CD4-positive, alpha-beta memory T cell (primary cell): ENCODE measurements at places on chromosomes 11 and 22.

DNA sequence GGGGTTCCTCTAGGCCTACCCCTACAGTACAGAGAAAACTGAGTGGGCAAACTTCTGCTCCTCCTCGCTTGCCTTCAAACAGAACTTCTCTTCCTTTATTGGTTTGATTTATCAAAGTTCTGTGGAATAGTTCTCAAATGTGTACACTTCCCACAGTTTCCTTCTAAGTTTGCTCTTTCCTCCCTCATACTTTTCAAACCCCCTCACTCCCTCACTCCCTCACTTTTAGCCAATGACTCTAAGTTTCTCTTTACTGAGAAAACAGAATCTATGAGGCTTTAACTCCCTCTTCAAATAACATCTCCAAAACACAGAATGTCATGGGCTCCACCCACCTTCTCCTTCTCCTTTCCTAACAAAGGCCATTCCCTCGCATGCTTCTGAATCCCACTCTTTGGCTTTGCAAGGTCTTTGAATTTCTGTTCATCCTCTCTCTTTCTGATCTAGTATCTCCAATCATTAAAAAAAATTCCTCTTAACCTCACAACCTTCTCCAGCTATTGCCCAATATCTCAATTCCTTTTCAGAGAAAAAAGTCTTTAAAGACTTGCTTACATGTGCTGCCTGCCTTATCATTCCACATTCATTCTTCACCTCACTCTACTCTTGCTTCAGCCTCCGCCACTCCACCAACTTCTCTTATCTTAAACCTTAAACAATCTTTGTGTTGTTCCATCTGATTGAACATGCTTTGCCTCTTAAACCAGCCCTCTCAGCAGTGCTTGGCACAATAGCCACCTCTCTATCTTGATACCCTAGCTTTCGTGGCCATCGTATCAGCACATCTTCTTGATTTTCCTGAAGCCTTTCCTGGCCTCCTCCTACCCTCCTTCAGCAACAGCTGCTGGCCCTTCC is 57.2 kb downstream of the DDI1 start:
- no peak for DNase-seq

DNA sequence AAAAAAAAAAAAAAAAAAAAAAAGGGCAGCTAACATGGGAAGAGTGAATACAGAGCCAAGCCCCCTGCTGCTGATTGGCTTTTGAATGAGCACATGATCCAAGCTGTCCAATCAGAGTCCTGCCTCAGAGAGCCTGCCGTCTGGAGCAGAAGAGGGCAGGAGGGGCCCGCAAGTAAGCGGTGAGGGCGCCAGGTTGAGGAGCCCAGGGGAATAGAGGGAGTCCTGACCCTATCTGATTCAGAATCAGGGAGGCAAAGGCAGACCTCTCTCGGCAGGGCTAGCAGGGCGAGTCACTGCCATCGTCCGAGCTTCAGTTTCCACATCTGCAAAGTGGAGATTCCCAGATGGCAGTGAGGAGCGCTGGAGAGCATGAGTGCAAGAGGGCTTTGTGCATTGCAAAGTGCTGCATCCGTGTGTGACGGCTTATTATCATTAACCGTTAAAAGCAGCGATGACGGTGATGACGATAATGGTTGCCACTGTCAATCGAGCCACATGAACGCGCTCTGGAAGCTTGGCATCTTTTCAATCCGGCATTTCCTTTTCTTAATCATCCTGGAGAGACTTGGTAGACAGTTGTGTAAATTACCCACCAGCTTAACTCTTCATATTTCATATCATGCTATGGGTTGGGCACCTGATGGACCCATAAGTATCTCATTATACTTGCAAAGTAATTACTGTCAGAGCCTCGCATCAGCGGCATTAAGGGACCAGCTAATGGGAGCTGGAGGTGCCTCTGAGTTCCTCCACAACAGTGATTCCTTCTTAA is 68.6 kb upstream of the ATXN10 start:
- no peak for DNase-seq

GRCh38 chr11:68293708-68294107 is 18.7 kb upstream of the LRP5 start:
- DNase-seq: no peak

- no peak for DNase-seq
These were observed 344.2 kb upstream of the NCAM1 start for GRCh38 chr11:112617098-112617425.

- DNase-seq: no peak
These were observed 26.2 kb downstream of the PITPNB start for GRCh38 chr22:27892811-27893210.

- no peak for DNase-seq
These were observed 11.4 kb upstream of the CD81 start for GRCh38 chr11:2365571-2366210.

DNA sequence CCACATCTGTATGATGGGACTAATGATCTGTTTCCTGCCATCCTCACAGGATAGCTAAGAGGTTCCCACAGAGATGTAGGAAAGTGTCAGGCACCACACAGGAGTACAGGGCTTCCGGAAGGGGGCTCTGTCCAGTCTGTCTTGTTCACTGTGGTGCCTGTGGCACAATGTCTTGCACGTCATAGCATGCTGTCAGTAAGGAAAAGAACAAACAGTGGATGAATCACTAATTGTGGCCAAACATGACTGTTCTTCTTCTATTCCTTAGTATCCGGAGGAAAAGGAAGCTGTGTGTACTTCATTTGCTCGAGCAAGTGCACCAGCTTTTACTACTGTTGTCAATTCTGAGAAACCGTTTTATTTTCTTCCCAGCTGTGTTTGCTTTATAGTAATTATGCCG is 73.4 kb upstream of the YWHAH start:
- no peak for DNase-seq

- DNase-seq: no peak
These were observed 10.5 kb upstream of the MGAT3 start for GRCh38 chr22:39446239-39446721.

DNA sequence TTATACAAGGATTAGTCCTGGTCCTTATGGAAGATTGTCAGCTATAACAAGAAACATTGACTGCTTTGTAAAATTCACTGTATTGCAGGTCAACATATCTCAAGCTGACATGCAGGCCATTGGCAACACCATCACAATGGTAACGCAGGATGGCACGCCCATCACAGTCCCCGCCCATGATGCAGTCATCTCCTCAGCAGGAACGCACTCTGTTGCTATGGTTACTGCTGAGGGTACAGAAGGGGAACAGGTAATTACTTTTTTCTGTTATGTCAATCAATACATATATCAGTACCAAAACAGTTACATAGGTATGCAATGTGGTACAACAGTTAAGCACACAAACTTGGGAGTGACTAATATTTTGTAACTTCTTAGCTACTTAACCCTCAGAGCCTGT is 55.3 kb downstream of the ZNF143 start:
- DNase-seq: no peak

DNA sequence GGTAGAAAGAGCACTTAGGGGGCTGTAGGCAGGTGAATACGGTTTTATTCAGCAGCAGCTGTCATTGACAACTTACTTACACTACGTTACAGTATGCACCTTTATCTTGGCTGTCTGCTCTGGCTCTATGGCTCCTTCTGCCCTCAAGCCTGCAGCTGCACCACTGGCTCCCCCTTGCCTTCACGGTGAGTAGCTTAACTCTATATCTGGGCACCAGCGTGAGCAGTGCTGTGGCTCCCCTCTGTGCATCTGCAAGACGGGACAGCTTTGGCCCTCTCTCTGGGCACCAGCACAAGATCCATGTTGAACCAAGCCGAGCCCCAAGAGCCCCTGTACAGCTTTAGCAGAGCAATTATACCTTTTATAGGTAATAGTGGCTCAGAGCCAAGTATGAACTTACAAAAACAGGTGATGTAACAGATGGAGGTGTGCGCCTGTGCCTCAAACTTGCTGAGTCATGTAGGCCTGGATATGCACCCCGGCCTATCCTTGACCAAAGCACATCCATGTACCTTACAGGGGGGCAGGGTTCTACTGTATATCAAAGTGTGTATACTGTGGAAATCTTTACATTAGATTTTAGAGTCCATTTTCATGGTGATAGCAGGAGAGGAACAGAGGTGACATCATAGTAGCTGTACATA is 96.9 kb upstream of the CTSC start:
- DNase-seq: no peak

- DNase-seq: no peak
These were observed 419 bp downstream of the ANKRD54 start for GRCh38 chr22:37843741-37844089.

GRCh38 chr11:43833657-43834073 is 47.0 kb upstream of the ALKBH3 start:
- no peak for DNase-seq

GRCh38 chr11:126114486-126115126 is 51.9 kb upstream of the CDON start:
- no peak for DNase-seq

- DNase-seq: no peak
These were observed 131.6 kb downstream of the FBXO7 start for GRCh38 chr22:32606181-32606580.

- DNase-seq: no peak
These were observed 17.3 kb downstream of the FLI1 start for GRCh38 chr11:128711136-128711535.

DNA sequence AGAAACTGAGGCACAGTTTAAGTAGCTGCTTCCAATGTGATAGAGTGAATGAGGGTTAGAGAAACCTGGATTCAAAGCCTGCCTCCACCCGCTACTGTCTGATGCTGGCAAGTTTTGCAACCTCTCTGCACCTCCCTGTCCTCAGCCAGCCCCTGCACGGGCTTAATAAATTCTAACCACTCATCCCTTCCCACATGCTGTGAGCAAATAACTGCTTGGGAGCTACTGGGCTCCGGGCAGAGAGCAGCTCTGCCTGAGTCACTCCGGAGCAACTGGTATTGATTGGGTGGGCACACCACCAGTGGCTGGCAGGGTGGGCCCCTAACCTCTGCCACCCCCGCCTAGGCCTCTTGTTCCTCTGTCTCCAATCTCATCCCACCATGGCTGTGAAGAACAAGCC is 104.3 kb upstream of the SYT13 start:
- DNase-seq: no peak

GRCh38 chr11:102806296-102806695 is 8.3 kb upstream of the MMP1 start:
- no peak for DNase-seq

DNA sequence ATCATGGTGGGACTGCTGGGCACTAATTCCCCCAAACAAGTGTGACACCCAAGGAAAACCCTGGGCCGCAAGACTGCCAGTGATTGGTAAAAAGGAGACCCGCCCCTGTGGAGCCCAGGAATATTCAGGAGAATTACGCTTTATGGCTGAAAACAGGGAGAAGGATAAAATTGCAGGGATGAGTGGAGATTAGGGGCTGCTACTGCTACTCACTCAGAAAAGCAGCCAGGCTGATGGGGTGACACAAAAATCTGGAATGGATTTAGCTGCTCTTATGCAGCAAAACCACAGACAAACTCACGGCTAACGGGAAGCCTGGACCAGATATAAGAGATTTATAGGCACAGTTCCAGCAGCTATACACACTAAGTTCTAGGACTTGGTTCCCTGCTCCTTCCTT is 4.4 kb upstream of the FBXO3 start:
- DNase-seq: no peak

GRCh38 chr11:6027501-6027900 is 3.1 kb downstream of the OR56A1 start:
- no peak for DNase-seq

GRCh38 chr11:103395612-103396011 is 286.4 kb downstream of the DYNC2H1 start:
- DNase-seq: no peak

DNA sequence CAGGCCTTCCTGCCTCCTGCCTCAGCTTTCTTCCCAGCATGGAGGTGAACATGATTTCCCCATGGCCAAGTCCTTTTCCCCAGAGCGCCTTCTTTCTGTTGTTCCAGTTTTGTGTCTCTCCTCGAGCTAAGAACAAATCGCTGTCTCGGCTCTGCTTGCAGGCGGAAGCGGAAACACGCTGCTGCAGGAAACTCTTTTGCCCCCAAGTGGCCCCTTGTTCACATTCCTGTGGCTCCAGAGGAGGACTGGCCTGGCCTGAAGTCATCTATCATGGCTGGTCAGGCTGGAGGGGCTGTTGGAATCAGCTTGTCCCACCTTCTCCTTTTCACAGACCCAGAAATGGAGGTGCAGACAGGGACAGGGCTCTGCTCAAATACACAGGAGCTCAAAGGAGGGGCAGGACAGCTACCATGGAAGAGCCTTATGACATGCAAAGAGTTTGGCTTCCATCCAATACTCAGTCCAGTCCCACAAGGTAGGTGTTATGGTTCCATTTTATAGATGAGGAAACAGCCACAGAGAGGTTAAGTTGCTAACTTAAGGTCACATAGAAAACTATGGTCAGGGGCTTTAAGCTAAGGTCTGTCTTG is 182.2 kb upstream of the SYT13 start:
- no peak for DNase-seq
